RKO (cell line): ENCODE measurements at places on chromosomes 2 and 18.

- DNase-seq = no peak
Measured at GRCh38 chr2:45723857-45724256, 72.4 kb downstream of the PRKCE start.

GRCh38 chr2:219689676-219690628, 62.5 kb downstream of the SLC4A3 start:
- peak; percentile 64 for DNase-seq

DNA sequence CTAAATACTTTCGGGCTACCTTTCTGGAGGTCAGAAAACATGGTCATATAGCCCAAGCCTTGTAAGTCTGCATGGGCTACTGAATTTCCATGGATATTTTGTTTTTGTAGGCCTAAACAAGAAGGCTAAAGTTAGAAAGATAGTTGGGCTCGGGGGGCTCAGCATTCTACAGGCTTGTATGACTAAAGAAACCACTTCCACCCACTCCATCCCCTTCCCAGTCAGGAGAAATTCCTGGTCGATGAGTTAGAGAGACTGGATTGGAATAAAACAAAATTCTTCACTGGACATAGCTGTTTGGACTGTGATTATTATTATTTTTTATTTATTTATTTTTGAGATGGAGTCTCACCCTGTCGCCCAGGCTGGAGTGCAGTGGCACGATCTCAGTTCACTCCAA, 539.4 kb upstream of the TNP1 start:
- DNase-seq = no peak

GRCh38 chr2:240042740-240043139, 10.6 kb downstream of the OR6B3 start:
- DNase-seq = no peak

DNA sequence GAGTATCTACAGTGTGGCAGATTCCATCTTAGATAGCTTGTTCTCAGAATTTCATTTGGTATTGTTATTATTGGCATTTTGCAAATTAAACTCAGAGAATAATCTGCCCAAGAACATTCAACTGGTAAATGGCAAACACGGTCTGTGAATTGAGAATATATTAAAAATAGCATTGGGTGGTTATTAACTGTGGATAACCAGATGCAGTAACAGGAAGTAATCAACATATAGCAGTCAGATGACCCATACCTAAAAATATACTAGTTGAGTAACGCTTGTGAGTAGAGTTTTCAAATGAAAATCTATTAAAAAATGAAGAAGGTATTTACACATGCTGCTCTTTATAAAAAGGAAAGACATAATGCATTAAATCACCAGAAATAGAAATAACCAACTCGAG, 129.5 kb downstream of the ZNF804A start:
- DNase-seq = no peak

DNA sequence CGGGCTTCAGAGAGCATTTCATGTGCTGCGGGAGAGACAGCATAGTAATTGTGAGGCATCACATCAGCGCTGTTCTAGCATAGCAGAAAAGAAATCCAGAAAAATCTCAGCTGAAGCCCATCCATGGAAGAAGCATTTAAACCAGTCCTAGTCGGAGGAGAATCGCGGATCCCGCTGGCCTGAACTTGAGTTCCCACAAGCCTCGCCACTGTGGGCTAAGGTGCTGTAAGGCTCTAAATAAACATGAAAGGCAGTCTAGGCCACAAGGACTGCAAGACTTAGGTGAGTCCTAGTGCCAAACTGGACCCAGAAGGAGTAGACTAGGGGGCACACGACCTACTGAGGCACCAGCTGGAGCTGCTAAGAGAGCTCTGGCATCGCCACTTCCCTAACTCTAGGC, 1225.3 kb upstream of the CHAC2 start:
- no peak for DNase-seq

DNA sequence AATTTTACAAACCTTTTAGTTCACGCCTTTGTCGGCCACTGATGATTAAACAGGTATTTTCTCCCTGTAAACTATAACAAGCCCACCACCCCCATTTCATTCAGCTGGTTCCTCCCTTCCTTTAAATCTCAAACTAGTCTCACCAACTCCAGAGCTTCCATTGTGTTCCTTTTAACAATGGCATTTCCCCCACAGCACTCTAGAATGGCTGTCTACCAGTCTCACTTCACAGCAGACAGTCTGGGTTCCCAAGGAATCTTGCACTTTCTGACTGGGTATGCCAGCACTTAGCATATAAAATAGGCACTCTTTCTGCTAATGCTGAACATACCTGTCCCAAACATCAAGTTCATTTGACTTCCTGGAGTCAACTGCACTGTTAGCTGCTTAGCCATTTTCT, 75.3 kb downstream of the CCDC93 start:
- no peak for DNase-seq

DNA sequence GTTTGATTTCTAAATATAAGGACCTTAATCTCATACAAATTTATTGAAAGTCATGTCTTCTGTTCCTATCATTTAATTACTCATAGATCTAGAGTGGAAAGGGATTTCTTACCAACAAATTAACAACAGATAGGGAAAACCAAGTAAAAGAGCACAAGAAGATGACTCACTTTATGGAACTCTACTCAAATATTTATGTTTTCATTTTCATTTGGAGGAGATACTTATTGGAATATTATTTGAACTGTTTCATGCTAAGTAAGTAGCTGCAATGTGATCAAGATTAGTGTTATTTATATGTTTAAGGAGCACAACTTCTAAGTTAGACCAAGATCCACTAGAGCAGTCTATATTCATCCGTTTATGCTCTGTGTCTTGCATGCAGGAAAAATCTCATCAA, 1.3 kb downstream of the NT5C1B start:
- DNase-seq = no peak

- peak; percentile 67 for DNase-seq
Measured at GRCh38 chr18:76491473-76491775, 3.6 kb downstream of the ZNF516 start.

- DNase-seq = no peak
Measured at GRCh38 chr2:42029639-42030199, 18.1 kb upstream of the PKDCC start.

GRCh38 chr2:6793371-6793770, 72.3 kb downstream of the CMPK2 start:
- DNase-seq = no peak

GRCh38 chr18:48847807-48848486, 102.8 kb downstream of the SMAD7 start:
- no peak for DNase-seq

DNA sequence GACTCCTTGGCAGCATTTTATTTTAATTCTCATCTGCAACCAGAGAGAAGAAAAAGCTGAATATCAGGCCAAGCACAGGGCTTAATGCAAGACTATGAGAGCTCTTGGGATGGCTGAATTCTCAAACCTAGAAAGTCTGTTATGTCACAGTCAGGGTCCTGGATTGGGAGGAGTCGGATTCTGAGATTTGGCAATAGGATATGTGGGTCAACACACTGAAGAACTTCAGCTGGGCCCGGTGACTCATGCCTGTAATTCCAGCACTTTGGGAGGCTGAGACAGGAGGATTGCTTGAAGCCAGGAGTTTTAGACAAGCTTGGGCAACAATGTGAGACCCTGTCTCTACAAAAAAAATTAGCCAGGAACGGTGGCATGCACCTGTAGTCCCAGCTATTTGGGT, 102.4 kb downstream of the COL3A1 start:
- DNase-seq = no peak

GRCh38 chr2:241893265-241893664, 23.7 kb downstream of the RTP5 start:
- DNase-seq = no peak

GRCh38 chr2:62143696-62144095, 52.2 kb upstream of the B3GNT2 start:
- DNase-seq = no peak

DNA sequence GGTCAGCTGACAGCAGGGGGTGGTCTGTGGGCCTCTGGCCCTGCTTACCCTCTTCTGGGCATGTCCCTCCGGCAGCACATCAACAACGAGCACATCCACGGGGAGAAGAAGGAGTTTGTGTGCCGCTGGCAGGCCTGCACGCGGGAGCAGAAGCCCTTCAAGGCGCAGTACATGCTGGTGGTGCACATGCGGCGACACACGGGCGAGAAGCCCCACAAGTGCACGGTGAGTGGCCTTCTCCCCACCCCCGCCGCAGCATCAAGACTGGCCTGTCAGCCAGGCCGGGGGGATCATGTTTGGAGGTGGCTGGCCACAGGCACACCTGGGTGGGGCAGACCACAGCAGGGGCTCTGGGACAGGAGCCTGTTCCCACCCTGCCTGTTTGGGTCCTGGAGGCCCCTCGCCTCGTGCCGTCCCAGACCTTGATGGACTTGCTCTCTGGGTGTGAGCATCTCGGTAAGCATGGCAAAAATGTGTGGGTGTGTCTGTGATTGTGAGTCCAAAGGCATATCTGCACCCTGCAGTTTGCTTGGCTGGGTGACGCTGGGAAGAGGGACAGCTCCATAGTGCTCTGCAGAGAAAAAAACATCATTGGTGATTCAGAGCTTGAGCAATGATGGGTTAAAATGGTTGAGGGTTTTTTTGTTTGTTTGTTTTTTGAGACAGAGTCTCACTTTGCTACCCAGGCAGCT, 242.8 kb downstream of the GLI2 start:
- no peak for DNase-seq

DNA sequence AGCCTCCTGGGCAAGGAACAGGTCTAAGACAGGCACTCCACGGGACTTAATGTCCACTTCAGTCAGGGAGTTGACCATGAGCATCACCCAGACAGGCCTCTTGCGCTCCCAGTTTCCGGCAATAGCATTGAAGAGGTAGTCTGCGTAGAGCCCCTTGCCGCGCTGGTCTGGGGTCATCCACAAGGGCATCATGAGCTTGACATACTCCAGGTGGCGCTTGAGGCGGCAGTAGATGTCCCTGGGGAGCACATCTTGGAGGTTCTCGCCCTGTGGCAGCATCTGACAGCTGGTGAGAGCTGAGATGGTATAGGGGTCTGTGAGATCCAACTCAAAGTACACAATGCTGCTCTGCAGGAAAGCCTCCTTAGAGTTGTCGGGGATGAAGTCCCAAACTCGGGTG, 10.6 kb downstream of the TRABD2A start:
- DNase-seq = no peak

GRCh38 chr2:109256921-109257320, 127.9 kb downstream of the SH3RF3 start:
- no peak for DNase-seq

DNA sequence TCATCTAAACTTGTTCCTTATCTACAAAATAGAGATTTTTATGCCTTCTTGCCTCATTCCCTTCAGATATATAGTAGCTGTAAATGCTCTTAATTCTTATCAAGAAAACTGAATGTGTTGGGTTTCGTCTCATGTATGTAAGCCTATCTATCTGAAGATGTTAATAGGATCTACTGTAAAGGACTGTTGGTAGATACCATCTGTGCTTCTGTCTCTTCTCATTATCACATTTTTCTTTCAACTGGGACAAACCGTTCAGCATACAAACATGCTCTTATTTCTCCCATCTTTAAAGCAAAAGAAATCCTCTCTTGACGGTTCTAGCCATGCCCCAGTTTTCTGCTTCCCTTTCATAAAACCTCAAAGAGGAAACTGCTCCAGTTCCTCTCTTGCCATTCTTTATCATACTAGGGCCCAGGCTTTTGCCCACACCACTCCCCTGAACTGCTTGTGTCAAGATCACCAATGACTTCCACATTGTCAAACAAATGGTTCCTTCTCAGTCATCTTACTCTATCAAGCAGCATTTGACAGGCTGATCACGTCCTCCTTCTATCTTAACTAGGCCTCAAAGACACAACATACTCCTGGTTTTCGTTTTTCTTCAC, 88.7 kb downstream of the ARHGEF33 start:
- DNase-seq = no peak

DNA sequence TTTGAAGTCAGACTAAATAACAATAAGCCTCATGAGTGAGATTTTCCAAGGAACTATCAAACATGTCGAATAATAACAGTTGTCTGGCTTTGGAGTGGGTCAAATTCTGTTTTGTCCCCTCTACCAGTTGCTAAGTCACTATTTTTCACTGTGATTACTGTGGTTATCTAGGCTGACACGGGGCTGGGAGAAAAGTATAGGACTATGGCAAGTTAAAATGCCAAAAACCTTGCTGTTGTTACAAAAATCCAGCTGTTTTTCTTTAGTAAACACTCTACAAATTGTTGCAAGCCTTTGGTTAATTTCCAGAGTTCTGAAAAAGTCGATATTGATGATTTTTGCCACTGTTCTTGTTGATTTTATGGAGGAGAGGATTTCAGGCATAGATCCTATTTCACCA, 1.5 kb downstream of the CFAP210 start:
- DNase-seq = no peak

GRCh38 chr2:120267348-120267747, 14.7 kb downstream of the RALB start:
- DNase-seq = no peak

DNA sequence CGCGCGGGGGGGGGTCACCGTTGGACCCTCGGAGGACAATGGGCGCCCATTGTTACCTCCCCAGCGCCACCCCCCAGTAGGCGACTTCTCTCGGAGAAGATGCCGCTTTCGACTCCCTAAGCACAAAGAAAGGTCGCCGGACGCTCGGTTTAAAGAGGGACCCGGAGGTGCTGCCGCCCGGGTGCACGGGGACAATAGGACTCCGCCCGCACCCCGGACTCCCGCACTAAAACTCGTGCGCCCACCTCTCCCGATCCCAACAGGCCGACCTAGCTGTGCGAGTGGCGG, 318 bp upstream of the CDC42EP3 start:
- no peak for DNase-seq

DNA sequence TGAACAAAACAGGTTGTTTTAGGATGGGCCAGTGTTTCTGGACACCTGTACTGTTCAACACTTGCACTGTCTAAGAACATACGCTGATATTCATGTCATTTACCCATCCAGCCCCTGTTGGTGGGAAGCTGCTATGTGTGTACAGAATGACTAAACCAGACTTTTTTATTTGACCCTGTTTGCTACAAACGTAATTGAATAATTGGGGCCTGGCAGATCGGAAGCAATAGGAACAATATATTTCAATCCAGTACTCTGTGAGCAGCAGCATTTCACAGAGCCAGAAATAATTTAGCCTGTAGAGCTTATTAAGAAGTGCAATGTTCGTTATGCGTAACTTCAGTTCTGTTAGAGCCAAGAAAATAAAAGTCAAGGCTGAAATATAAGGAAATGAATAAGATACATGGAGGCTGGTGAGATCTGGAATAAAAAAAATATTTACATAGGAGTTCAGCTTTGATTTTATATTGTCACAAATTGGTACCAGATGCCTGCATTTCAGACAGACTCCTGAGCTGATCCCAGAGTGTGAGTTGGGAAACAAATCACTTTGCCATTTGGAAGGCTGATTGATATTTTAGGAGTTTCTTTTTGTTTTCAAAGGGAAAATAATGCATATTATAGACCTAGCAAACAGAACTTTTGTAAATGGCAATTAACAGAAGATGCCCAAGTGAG, 19.7 kb downstream of the CABLES1 start:
- no peak for DNase-seq

- no peak for DNase-seq
Measured at GRCh38 chr18:58800582-58800981, 64.1 kb upstream of the ZNF532 start.
